Brain microvascular endothelial cell (primary cell): ENCODE measurements at places on chromosomes 6 and 20.
A peak's percentile ranks its signal among the peaks of the same experiment; 100 is the strongest.

- DNase-seq, result no peak
These were observed 120.5 kb upstream of the BTBD3 start for GRCh38 chr20:11797156-11797555.

GRCh38 chr6:99637629-99638028, 31.0 kb downstream of the PRDM13 start:
- no peak for DNase-seq

- DNase-seq, result no peak
These were observed 5.9 kb upstream of the VSTM2L start for GRCh38 chr20:37896932-37897548.

GRCh38 chr6:97094376-97094775, 169.8 kb downstream of the KLHL32 start:
- no peak for DNase-seq

DNA sequence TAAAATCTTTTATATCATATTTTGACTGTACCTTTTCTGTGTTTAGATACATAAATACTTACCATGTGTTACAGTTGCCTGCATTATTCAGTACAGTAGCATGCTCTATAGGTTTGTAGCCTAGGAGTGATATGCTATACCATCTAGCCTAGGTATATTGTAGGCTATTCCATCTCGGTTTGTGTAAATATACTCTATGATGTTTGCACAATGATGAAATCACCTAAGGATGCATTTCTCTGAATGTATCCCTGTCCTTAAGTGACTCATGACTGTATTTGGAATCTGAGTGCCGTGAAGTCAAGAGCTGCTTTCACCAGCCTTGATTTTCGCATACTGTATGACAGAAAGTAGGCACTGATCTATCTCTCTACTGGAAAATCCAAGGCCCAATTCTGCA, 129.9 kb downstream of the UTRN start:
- DNase-seq, result peak; percentile 80

DNA sequence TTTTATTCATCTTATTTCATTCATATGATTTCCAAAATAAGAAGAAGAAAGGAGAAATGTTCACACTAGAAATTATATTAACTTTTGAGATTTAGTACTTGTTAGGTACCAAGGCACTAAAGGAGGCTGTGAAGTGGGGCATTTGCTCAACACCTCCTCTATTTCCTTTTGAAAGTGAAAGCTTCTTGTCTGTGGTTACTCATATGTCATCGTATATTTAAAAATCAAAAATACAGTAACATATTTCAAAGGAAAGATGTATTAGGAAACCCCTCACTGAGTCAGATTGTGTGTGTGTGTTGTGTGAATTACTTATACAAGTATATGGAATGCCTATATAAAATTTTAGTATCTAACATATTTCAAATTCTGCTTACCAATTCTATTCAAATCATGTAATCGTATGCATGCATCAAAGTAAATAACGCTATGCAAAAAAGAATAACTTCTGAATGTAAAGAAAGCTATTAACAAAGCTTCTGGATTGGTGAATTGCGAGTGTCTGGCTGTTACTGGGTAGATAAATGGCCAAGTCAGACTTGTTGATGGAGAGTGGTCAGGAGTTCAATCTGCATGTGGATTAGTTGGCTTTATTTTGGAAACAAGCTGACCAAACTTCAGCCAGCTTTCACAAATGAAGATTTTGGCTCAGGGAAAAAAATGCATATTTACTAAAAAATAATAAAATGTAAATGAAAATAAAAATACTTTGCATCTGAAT, 70.9 kb downstream of the PACRG start:
- DNase-seq, result no peak

DNA sequence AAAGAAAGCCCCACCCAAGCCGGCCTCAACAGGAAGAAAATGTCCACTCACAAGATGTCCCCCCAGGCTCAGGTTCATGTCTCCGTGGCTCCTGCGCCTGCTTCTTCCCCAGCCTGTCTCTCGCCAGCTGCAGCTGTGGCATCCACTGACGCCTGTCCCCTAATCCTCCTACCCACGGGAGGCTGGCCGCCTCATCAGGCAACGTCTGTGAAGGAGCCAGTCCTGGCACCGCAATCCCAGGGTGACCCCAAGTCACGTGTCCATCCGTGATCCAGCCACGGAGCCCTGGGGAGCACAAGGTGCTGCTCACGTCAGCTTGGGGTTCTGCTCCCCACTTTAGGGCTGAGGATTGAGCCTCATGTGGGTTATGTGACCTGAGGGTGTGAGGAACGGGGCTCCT, 640.3 kb downstream of the CDH26 start:
- no peak for DNase-seq
